Right cardiac atrium (tissue), 5 donors: ENCODE measurements at places on chromosomes 12 and 14. TPM values are rescaled to one million over a fixed set of nuclear protein-coding genes. Genes with fewer than 3 reads are reported as not detected.

MIPOL1 gene
- total RNA-seq: 11.9 TPM

KRT3 gene
- not detected for total RNA-seq

DNA sequence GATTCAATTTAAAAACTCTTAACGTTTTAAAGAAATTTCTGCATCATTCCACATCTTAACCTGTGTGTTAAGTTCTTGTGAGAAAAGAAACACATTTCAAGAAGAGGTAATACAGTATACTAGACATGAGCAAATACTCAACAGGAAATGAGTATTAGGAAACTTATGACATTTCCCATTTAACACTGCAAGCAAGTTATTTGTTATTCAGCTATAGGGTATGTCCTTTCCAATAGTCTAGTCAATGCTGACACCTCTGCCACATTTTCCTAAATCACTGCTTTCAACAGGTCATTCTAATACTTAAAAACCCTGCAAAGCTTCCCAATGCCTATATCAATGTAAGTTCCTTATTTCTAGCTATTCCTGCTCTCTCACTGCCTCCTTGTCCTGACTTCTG lies 93.1 kb downstream of the DDHD1 start:
- no peak for DNase-seq

- no peak for DNase-seq
These were observed 435.0 kb upstream of the STXBP6 start for GRCh38 chr14:25484906-25485305.
